ENCODE measurements at places on chromosomes 12 and 14.

- DNase-seq: no peak
These were observed 161.2 kb downstream of the RERGL start for GRCh38 chr12:17928708-17929366.

DNA sequence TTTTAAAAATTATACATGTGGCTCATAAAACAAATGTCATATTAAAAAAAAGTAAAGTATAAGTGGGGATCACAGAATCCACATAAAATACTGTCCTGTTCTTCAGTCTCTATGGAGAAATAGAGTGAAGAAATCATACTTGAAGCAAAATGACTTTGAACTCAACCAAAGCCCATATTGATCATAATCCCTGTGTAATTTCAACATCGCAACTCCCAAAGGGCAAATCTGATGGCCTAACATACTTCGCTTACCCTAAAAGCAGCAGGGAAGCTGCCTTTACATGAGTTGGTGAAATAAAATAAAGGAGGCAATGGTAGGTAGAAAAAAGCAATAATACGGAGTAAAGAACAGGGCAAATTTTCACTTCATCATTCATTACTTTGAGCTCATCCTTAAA lies 101.8 kb downstream of the CEP128 start:
- DNase-seq: no peak

GRCh38 chr14:82537831-82538230 lies 1004.2 kb upstream of the SEL1L start:
- no peak for DNase-seq

DNA sequence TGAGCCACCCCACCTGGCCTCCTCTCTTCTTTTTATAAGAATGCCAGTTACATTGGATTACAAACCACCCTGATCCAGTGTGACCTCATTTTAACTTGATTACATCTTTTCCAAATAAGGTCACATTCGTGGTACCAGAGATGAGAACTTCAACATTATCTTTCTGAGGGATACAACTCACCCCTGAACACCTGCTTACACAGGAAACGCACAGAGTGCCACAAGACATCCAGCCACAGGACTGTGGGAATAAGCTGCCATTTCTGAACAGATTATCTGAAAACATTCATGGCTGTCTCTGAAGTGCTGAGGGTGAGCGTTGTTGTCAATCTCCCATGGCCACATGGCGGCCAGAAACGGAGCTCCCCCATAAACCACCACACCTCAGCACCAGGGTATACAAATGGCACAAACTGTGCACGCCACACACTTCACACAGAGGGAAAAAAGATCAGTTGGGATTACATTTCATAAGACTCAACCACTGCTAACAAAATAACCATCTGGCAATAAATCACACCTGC lies 23.7 kb downstream of the FOXN3 start:
- no peak for DNase-seq

DNA sequence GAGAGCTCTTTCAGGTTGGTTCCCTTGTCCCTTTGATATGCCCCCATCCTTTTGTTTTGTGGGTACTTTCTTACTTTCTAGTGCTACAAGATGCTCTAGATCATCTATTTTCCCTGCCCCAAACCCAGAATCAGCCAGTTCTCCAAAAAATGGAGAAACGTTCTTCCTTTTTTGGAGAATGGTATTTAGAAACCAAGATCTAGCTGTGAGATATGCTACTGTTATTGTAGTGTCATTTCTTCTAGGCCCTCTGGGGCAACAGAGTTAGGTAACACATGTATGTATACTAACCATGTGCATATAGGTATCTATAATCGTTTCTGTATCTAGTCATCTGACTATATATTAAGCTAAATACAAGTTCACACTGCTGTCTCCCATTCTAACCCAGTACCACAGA lies 6.9 kb upstream of the IGFBP6 start:
- DNase-seq: no peak

DNA sequence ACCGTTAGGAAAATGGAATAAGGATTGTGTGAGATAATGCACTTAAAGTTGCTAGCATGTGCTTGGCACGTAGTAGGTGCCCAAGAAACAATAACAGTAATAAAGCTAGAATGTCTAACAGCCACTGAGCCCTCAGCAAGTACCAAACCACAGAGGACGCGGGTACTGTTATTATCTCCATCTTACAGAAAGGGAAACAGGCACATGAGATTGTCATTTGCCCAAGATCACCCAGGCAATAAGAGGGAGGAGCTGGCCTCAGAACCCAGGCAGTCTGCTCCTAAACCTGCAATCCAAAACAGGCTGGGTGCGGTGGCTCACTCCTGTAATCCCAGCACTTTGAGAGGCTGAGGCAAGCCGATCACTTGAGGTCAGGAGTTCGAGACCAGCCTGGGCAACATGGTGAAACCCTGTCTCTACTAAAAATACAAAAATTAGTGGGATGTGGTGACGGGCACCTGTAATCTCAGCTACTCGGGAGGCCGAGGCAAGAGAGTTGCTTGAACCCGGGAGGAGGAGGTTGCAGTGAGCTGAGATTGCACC lies 5.1 kb upstream of the SDS start:
- DNase-seq: no peak

DNA sequence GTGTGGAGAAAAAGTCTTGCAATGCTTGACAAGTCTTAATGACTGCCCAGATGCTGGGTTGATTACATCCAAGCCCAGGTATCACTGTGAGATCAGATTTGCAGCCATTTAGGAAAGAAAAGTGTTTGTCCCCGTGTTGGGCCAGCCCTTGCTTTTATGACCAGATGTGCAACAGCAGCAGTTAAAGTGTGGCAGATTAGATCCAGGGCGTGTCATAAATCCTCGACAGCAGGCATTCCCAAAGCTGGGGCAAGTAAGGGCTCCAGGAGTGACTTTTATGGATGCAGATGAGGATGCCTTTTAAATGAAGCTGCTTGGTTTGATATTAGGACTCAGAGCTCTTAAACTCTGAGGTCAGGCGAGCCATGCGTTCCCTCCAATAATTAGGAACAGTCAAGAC lies 1.7 kb downstream of the SMOC1 start:
- DNase-seq: no peak

DNA sequence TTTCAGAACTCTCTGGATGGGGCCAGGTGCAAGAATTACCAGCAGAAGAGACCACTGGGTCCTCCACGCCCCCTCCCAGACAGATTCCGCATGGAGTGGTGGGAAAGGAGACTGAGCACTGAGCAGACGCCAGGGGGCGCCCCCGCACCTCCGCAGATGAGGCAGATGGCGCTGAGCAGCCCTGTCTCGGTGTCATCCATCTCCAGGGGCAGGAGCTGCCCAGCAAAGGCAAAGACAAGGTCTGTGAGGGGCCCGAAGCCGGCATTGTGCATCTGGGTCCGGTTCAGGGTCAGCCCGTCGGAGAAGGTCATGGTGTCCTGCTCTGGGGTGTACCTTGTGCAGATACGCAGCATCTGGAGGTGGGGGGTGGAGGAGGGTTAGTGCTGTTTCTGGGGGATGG lies 6.3 kb upstream of the ITGB7 start:
- peak; percentile 71 for DNase-seq

- DNase-seq: no peak
These were observed 5.2 kb upstream of the RNASE6 start for GRCh38 chr14:20775901-20776300.

DNA sequence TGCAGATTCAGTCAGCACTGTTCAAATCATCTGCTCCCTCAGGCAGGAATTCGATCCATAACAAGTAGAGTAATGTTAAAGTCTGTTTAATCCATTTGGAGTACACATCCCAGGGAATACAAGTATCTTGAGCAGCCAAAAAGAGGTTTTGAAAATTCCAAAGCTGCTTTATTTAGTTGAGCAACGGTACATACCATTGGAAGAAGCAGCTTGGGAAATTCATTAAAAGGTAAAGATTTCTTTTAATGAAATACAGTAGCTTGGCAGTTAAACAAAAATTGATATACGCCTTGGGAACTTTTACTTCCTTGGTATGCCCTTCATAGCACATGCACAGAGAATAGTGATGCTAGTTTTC lies 153.8 kb downstream of the LRIG3 start:
- DNase-seq: no peak

- no peak for DNase-seq
These were observed 29.5 kb downstream of the VPS37B start for GRCh38 chr12:122866379-122866778.

- DNase-seq: no peak
These were observed 6.4 kb upstream of the A2M start for GRCh38 chr12:9122091-9122609.

DNA sequence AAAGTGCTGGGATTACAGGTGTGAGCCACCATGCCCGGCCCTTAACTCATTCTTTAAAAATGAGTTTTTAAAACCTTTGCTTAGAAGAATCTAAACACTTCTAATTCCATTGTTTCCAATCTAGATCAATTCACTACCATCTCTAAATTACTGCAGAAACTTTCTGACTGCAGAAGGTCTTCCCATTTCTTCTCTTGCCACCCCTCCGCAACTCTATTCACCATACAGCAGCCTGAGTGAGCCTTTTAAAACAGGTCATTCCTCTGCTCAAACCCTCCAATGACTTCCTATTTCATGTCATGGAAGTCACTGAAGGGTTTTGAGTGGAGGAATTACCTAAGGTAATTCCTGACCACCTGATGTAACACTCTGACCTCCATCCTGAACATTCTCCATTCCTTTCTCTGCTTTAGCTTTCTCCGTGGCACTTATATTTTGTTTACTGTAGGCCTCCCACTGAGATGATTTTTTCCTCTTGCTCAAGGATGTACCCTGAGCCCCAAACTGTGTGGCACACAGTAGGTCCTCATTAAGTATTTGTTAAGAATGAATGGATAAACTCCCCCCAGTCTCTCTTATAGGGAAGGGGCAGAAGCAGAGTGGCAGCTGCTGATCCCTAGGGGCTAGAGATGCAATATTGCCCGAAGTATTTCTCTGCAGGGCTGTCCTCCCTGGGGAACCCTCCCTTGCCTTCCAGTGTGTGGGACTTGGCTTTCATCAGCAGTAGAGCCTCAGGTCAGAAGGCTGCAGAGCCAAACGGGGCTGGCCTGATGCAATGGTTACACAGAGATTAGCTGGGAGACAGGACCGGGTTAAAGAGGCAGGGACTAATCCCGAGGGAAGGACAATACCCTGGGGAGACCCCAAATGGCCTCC lies 1.2 kb downstream of the DDIT3 start:
- DNase-seq: no peak

DNA sequence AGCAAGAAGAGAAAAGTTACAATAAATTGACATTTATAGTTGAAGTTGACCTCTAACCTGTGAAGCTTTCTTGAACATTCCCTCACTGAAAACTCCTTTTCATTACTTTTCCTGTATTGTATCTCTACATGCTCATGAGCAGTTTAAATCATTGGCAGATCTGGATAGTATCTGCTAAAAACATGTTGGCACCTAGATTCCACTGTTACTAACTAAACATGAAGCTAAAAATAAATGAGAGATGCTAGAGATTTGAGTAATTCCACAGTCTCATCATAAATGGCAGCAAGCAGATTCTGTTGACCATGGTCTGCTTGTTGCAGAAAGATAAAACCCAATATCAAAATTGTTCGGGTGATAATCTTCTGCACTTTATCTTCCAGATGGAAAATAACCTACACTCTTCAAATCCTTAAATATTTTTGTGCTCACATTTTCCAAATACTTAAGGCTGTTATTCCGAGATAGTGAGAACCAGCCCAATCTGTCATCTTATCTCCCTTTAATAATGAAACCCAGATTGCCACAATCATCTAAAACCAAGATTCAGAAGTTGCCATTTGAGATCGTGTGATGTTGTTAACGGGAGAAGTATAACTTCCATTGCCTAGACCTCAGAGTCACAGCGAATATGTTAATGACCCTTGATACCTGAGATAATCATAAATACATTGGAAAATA lies 171.0 kb upstream of the DAAM1 start:
- no peak for DNase-seq

- DNase-seq: no peak
These were observed 65.7 kb upstream of the ASPG start for GRCh38 chr14:104019806-104020205.

All from activated CD4-positive, CD25-positive, alpha-beta regulatory T cell (primary cell).